ENCODE measurements at places on chromosomes 4 and X.

GRCh38 chr4:158020734-158021346 is 152.0 kb downstream of the GASK1B start:
- DNase-seq = peak; percentile 93

DNA sequence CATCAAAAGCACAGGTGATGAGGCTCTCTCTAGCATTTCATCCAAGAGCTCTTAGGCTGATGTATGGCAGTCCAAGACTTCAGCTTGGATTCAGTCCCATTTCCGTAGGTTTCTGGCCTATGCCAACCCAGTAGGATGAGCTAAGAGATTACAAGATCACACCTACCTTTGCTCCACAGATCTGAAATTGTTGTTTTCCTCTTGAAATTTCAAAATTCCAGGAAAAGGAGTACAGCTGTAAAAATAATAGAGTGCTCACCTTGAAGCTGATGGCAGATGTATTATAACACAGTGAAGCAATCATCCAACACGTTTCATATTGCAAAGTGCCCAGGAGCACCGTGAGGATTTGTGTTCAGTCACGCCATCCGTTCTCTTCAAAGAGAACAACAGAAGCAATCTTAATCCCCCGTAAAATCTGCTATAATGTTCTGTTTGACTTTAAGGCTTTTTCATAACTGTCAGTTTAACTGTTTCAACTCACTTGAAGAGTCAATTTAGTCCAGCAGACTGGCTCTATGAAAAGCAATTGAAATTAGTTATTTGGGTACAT is 137.5 kb downstream of the CPE start:
- DNase-seq = no peak

- peak; percentile 41 for DNase-seq
Observed at GRCh38 chrX:46837558-46838485, 979 bp downstream of the RP2 start.

DNA sequence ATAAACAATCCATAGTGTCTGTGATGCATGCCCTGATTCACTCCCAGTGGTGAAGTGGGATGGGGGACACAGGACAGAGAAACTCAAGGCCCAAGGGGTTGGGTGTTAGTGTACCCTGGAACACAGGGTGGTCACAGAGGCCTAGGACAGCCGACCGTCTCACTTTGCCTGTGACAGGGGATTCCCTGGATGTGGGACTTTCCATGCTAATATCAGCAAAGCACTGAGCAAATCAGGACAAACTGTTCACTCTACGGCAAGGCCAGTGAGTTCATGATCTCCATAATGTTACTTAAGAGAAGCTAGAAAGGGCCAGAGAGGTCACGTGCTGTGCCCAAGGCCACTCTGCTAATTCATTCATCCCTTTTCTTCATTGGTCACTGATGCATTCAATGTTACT is 158.7 kb upstream of the RBPJ start:
- DNase-seq = no peak

DNA sequence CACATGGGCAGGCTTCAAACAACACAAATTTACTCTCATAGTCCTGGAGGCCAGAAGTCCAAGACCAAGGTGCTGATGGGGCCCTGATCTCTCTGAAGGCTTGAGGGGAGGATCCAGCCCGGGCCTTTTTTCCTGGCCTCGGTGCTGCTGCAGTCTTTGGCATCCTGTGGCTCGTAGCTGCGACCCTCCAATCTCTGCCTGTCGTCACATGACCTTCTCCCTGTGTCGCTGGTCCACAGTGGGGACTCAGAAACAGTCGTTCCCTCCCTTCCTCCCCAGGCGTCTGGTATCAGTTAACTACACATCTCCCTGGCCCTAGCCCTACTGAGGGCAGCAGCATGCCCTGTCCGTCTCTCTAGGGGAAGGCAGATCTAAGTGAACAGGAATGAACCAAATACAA is 19.1 kb upstream of the MSX1 start:
- no peak for DNase-seq

- peak; percentile 66 for DNase-seq
Observed at GRCh38 chrX:9829308-9830267, 43.4 kb downstream of the SHROOM2 start.

GRCh38 chr4:147785129-147785528 is 53.2 kb downstream of the ARHGAP10 start:
- no peak for DNase-seq

- no peak for DNase-seq
Observed at GRCh38 chr4:138696058-138696457, 319.5 kb upstream of the NOCT start.

- DNase-seq = no peak
Observed at GRCh38 chr4:132863619-132864018, 285.5 kb upstream of the PCDH10 start.

GRCh38 chrX:35046660-35047296 is 104.2 kb downstream of the FAM47B start:
- no peak for DNase-seq

GRCh38 chr4:7192252-7193029 is at the start of gene SORCS2:
Gene SORCS2 (plus strand): TSS chr4:7192538.
- peak; percentile 36 for DNase-seq

GRCh38 chr4:108738003-108738706 is 24.7 kb downstream of the ETNPPL start:
- DNase-seq = peak; percentile 48

- peak; percentile 91 for DNase-seq
Observed at GRCh38 chrX:22686138-22686541, 313.6 kb upstream of the DDX53 start.

All from fibroblast of lung (primary cell).